ENCODE measurements at places on chromosomes 5 and 9.

DNA sequence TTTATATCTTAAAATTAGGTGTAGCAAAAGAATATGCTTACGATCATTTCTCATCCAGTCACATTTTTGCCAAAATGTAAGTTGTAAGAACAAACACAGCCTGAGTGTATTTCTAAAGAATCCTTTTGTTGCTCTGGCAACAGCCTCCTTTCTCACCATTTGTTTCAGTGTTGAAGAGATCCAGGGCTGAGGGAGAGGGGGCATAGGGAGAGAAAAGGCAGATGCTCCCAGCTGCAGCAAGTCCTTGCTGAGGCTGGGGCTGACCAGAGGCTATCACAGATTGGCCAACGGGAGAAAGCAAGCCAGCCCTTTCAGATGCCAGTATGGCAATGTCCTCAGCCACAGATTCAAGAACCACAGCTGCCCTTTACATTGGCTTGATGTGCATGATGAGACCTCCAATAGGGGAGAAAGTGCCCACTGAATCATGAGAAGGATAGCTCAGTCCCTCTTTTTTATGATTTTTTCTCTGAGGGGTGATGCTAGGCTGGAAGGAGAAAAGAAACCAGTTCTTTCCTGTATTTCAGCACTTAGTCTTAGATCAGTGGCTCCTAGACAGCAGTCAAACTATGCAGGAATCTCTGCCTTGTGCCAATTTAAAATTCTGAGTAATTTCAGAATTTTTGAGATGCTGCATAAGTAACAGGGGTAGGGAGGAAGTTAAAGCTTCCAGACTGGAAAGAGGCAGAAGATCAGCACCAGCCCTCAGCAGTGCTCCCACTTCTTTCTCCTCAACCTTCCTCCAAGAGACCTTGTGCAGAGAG, 142.1 kb downstream of the LHFPL2 start:
- no peak for DNase-seq

GRCh38 chr5:81095835-81096234, 135.7 kb downstream of the RASGRF2 start:
- DNase-seq: no peak

GRCh38 chr5:15238006-15238405, 262.0 kb upstream of the FBXL7 start:
- DNase-seq: no peak

GRCh38 chr9:93291536-93292287, 107.8 kb downstream of the WNK2 start:
- no peak for DNase-seq

DNA sequence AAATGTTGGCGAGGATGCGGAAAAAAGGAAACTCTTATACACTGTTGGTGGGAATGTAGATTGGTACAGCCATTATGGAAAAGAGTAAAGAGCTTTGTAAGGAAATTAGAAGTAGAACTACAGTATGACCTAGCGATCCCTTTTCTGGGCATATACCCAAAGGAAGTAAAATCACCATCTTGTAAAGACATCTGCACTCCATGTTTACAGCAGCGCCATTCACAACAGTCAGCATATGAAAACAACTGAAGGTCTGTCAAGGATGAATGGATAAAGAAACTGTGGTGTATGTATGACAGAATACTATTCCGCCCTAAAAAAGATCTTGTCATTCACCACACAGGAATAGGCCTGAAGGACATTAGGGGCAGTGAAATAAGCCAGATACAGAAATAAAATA, 27.7 kb upstream of the SLC25A51 start:
- no peak for DNase-seq

DNA sequence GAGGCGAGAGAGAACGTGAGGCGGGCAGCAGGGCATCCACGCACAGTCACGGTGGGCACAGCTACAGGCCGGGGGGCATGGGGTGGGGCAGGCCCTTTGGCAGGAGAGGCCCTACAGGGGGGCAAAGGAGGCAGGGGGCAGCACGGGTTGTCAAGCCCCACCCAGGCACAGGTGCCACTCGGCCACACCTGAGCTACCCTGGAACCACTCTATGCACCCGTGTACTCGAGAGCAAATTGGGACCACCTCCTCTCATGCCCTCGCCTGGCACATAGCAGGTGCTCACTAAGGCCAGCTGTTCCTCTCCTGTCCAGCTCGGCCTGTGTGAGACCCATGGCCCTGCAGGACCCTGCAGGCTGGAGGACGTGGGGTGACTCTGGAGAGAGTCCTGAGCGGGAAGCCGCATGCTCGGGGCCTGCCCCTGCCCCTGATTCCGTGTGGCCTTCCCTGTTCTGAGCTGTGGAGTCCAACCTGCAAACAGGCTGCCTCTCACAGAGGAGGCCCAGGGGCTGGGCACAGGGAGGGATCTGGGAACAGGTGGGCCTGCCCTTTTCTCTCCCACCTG, 31.4 kb upstream of the SARDH start:
- DNase-seq: no peak

- no peak for DNase-seq
Observed at GRCh38 chr5:51466214-51466613, 83.0 kb downstream of the ISL1 start.

- no peak for DNase-seq
Observed at GRCh38 chr5:78718824-78719223, 70.3 kb upstream of the LHFPL2 start.

DNA sequence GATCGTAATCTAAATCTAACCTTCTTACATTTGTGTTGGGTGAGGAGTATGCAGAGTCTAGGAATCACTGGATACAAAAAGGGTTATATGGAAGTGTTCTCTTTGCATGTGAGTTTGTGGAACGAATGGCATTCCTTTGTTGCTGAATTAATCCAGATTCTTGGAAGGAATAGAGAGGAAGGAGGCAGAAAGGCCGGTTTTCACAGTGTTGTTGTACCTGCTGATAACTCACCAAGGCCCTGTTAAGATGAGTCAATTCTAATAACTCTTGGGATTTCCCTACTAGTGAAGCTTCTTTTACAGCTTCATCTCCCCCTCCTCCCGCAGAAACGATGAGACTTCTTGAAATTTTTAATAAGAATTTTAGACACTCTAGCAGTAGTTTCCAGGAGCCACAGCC, 84.0 kb downstream of the ZSWIM6 start:
- DNase-seq: no peak

GRCh38 chr9:15722888-15723287, 170.0 kb downstream of the CCDC171 start:
- no peak for DNase-seq

DNA sequence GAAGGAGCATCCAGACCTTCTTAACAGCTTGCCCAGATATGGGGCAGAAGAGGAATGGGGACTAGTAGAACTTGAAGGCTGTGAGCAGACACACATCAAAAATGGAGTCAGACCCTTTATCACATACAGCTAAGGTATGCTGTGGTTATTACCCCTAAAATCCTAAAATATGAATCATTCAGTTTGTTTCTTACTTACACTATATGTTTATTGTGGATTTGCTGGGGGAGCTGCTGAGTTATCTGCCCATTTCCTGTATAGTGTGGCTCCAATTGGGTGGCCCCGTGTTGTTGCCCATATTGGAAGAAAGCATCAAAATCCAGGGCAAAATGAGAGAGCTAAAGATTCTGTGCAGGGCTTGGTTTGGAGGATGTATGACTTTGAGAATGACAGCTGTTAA, 56.9 kb downstream of the AP3S1 start:
- no peak for DNase-seq

- DNase-seq: no peak
Observed at GRCh38 chr5:142404046-142404477, 79.2 kb upstream of the SPRY4 start.

- no peak for DNase-seq
Observed at GRCh38 chr5:74848553-74849025, 17.6 kb downstream of the FAM169A start.

GRCh38 chr9:91146391-91147019, 215.2 kb downstream of the AUH start:
- no peak for DNase-seq

DNA sequence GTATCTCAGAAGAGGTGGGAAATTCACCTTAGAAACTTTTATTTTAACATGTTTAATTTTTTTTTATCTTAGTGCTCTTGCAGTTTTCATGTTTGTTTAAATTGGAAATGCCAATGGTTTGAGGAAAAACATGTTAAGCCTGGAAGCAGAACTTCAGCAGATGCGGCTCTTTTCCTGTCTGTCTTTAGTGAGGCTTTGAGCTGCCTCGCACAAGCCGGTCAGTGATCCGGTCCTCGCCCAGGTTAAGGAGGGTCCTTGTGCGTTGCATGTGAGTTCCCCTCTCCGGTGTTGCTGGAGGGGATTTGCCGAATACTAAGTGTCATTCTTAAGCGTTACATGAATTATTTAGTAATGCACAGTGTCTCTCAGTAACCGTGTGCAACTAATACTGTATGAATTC, 9.4 kb upstream of the PLEKHG4B start:
- no peak for DNase-seq

- DNase-seq: no peak
Observed at GRCh38 chr9:127202461-127203169, 62.0 kb upstream of the GARNL3 start.

- no peak for DNase-seq
Observed at GRCh38 chr5:33601881-33602280, 161.1 kb downstream of the TARS1 start.

GRCh38 chr9:76510446-76510845, 51.5 kb downstream of the GCNT1 start:
- DNase-seq: no peak

GRCh38 chr5:61254969-61255555, 77.0 kb upstream of the ZSWIM6 start:
- no peak for DNase-seq

GRCh38 chr9:84357275-84357674, 16.7 kb upstream of the SLC28A3 start:
- DNase-seq: no peak

DNA sequence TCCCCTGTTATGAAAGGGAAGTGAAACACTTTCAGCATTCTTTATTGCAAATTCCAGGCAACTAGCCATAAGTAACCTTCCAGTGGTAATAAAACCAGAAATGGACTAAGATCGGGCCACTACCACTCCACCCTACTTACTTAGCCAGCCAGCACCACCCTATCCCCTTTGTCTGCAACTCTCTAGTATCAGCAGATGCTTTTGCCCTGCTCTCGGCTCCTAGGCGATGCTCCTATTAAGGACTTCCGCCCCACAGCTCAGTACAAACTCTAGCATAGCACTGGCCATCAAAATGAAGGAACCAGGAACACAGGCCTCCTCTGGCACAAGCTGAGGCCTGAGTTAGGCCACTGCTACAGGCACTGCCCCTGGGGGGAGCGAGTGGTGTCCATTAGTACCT, 81.2 kb downstream of the GLDC start:
- no peak for DNase-seq

- DNase-seq: no peak
Observed at GRCh38 chr9:33041432-33042188, 16.5 kb downstream of the DNAJA1 start.

DNA sequence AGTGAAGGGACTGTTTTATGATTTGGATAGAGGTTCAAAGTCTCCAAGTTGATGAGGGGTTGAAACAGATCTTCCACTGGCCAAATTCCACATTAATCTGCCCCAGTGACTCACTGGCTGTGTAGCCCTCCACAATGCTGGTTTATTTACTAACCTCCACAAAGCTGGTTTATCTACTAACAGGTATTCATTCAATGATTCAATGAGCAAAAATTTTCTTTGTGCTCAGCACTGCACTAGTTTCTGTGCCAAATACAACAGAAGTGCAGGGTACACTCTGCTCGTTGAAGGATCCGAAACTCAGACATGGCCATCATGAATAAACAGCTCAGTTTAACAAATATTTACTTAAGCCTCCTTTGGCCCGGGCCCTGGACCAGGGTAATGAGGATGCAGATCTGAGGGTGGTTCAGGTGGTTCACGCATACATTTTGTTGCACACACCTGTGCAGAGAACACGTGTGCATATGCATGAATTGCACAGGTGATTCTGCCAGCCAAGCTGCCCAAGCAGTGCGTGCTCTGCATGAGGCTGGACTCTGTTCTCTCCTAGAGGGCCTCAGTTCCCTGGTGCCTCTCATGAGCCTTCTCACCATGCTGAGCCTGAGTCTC, 71.0 kb downstream of the SH3PXD2B start:
- DNase-seq: no peak

DNA sequence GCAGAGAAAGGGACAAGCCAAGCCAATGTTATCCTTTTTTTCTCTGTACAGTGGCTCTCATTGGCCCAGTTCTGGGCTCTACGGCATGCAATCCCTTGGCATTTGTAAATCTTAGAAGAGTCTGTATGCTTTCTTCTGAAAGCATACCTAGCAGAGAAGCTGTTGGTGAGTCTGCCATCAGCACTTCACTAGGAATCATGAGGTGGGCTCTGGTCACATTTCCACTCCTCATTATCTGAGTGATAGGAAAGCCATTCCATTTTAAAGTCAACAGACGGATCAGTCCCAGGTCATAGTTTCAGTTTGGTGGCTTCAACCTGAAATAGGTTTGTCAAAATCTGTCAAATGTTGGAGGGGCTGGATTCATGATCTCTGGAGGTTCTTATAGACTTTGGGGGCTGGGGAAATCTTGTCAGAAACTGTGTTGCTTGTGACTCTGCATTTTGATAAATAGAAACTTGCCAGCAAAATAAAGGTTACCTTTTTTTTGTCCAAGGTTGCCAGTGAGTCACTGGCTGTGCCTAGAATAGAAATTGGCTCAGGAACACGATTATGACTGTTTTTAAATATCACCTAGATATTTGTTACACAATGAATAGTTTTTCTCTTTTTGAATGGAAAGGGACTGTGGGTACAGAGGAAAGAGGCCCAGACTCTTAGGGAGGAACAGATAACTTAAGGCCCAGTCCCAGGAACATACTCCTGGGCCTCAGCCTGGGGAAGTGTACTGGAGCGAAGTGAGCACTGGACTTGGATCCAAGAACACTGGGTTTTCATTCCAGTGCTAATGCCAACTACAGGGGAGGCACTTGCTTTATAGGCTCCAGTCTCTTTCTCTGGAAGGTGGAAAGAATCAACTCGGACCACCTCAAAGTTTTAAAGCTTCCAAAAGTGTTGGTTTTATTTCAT, 183.1 kb downstream of the NMUR2 start:
- DNase-seq: no peak

GRCh38 chr9:444528-444927, 229.9 kb downstream of the DOCK8 start:
- DNase-seq: no peak

GRCh38 chr5:2387634-2388325, 363.7 kb downstream of the IRX2 start:
- DNase-seq: no peak

DNA sequence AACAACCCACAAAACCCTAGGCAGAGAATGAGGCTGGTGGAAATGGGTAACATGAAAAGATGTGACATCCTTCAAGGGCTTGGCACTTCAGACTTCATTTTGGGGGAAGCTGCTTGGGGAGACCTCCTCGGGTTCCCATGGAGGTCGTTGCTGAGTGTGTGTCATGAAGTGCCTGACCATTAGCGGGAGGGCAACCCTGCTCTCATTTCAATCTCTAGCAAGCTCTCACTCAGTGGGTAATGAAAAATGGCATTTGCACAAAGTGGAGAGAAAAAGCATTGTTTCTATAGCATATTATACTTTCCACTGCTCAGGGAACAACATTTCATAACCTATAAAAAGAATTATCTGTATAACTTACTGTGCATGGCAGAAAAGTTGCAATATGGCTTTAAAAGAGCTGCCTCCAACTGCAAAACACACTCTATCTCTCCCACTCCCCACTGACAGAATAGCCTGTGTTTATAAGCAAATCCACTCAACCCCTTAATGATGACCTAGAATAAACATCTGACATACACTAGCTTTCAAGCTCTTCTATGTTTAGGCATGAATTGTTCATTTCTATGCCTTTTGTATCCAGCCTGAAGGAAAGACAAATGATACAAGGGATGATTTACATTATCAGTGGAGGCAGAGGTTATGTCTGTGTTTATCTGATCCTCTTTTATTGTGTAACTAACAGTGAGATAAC, 357.2 kb downstream of the ZSWIM6 start:
- no peak for DNase-seq

GRCh38 chr9:99986642-99987041, 80.2 kb downstream of the STX17 start:
- DNase-seq: no peak

GRCh38 chr9:74083681-74084433, 413.3 kb upstream of the RORB start:
- DNase-seq: no peak
